ENCODE measurements at places on chromosomes 1 and 21.

- peak; percentile 79 for DNase-seq
Observed at GRCh38 chr1:178238722-178239510, 145.0 kb downstream of the RASAL2 start.

DNA sequence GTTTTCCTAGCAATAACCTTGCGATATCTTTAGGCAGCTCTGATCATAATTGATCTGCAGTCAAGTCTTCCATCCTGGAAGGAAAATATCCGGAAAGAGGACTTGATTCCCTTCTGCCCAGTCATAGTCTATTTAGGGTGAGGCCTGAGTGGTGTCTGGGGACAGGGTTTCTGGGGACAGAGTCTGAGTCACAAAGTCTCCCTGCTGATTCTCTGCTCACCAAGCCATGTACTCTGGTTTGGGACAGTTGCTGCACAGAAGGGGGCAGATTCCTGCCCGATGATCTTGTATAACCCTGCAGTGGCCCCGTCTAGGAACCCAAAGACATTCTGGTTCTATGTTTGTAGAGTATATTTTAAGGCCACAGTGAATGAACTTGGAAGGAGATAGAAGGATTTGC lies 178.8 kb downstream of the KCNJ6 start:
- DNase-seq = no peak

- peak; percentile 26 for DNase-seq
Observed at GRCh38 chr1:226046240-226046639, 16.3 kb upstream of the H3-3A start.

DNA sequence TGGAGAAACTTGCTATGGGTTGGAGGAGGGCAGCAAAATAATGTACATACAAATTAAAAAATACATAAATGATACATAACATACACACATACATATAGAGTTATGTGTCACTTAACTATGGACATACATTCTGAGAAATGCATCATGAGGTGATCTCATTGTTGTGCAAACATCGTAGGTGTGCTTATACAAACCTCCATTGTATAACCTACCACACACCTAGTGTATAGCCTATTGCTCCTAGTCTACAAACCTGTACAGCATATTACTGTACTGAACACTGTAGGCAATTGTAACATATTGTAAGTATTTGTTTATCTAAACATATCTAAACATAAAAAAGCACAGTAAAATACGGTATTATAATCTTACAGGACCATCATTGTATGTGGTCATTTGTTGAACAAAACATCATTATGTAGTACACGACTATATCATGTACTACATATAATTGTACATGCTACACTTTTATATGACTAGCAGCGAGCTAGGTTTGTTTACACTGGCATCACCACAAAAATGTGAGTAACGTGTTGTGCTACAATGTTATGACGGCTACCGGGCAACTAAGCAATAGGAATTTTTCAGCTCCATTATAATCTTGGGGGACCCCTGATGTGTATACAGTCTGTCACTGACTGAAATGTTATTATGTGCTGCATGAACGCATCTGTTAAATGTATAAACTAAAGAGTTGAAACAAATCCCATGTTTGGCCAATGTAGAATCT lies 35.5 kb downstream of the ITGB3BP start:
- DNase-seq = no peak

DNA sequence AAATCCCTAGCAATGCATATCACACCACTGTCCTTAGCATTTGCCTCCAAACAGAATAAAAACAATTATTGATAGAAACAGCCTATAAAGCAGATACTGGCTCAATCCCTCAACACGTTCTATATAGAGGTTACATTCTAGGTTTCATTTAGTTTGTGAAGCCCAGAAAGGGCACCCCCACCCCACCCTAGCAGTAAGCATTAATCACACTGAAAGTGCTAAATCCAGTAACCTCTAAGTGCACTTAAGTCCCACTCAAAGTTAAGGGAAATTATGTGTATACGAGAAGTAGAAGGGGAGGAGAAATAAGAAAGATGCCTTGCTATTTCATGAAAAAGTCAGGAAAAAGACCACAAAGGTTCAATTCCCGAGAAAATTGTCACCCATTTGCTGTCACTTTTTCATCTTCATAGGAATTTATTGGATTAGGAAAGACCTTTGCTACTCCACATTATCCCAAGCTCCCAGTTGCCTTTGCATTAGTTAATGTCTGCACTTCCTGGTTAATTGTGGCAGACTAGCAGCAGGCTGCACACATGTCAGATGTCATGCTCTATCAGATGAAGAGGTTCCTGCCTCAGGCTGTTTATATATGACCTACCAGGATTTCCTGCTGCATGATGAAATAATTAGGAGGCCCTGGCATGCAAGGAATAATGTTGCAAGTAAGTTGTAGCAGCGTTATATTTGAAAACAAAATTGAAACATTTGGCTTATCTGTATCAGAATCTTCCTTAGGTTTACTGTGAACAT lies 54.5 kb upstream of the LHX8 start:
- no peak for DNase-seq

GRCh38 chr1:240092301-240093119 lies 827 bp downstream of the FMN2 start:
- peak; percentile 81 for DNase-seq

DNA sequence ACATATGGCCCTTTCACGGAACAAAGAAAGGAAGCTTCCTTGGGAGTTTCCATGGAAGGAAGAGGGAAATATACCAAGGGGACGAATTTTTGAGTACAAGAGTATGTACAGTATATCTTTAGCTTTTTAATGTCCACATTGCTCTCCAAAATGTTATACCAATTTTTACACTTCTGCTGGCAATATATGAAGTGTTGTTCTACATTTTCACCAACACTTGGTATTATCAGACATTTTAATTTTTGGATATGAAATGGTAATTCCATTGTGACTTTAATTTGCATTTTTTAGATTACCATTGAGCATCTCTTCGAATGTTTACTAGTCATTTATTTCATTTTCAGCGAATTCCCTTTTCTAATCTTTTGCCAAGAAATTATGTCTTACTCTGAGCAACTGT lies 5.5 kb upstream of the VPS45 start:
- no peak for DNase-seq

DNA sequence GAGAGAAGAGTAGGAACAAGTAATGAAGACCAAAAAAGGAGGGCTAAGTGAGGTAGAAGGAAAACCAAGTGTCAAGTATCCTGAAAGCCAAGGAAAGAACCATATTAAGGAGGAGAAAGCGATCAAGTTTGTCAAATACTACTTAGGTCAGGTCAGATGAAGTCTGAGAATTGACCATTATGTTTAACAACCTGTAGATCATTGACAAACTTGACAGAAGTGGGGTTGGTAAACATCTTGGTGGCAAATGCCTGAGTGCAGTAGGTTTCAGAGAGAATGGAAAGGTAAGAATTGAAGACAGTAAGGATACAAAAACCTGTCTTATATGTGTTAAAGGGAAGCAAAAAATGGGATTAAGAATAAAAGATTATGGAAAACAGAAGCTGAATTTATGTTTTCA lies 3.7 kb upstream of the CHIA start:
- DNase-seq = no peak

DNA sequence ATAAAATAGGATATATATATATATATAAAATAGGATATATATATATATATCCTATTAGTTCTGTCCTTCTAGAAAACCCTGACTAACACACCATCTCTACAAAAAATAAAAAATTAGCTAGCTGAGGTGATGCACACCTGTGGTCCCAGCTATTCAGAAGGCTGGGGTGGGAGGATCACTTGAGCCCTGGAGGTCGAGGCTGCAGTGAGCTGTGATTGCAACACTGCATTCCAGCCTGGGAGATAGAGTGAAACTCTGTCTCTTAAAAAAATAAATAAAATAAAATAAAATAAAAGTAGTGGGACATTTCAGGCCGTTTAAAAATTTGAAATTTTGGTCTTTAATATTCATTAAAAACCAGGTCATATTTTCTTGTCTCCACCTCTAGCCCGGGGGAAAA lies 4.2 kb upstream of the RRP1 start:
- no peak for DNase-seq

DNA sequence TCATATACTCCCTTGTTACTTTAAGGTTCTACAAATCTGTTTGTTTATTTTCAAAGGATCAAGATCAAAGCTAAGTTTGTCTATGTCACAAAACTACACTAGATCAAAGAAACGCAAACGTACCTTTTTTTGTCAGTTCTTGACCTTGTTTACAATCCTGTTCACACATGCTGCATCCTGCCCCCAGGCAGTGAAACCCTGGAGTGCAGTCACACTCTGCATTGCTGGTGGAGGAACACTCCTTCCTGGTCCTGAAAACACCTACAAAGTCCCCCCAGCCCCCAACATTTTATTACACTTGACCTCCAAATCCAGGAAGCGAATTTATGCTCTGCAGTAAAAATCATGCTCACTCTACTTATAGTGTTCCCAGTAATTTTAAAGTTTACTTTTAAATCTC lies 2.6 kb downstream of the TNFRSF9 start:
- DNase-seq = no peak

DNA sequence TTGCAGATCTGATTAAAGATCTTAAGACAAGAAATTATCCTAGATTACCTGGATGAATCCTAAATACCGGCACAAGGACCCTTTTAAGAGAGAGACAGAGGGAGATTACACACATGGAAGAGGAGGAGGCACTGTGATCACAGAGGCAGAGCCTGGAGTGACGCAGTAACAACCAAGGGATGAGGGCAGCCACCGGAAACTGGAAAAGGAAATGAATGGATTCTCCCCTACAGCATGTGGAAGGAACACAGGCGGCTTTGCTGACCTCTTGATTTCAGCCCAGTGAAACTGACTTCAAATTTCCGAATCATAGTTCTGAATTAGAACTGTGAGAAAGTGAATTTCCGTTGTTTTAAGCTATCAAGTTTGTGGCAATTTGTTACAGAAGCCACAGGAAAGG lies 50.2 kb upstream of the IVNS1ABP start:
- no peak for DNase-seq

DNA sequence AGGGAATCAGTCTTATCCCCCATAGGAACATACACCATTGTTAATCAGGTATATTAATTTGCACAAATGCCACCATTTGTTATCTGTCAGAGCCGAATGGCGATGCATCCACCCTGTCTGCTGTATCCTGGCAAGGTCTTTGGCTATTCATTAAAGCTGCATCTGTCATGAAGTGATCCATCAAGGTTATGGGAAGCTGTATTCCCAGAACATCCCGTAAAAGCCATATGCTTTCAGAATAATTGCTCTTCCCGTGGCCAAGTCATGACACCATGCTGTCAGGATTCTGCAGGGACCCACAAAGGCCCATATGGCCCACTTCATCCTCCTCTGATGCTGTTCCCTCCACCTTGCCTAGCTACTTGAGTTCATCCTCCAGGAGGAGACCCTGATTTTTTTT lies 103.9 kb downstream of the RAVER2 start:
- DNase-seq = no peak

DNA sequence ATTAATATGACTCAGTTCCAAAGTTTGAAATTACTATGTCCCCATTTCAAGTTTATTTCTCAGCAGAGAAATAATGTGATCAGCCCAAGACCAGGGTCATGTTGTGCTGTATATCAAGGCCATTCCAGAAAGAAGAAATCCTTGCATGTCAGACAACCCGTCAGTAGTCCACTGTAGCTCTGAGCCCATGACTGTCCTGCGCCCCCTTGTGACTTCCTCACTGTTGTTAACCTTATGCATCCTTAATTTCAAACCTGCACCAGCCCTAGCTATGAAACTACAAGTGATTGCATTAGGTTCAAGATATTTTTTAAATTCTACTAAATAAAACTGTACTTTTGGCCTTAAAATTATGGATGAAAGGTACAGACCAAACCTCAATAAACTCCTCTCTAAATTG lies 133.0 kb downstream of the LRRC7 start:
- no peak for DNase-seq

Measured in GM03348 (cell line).